ENCODE measurements at places on chromosomes 5 and 9.

GRCh38 chr9:137317021-137317717 is 15.1 kb upstream of the NRARP start:
- DNase-seq = peak; percentile 17

GRCh38 chr5:14326035-14326903 is 183.1 kb downstream of the TRIO start:
- DNase-seq = no peak

DNA sequence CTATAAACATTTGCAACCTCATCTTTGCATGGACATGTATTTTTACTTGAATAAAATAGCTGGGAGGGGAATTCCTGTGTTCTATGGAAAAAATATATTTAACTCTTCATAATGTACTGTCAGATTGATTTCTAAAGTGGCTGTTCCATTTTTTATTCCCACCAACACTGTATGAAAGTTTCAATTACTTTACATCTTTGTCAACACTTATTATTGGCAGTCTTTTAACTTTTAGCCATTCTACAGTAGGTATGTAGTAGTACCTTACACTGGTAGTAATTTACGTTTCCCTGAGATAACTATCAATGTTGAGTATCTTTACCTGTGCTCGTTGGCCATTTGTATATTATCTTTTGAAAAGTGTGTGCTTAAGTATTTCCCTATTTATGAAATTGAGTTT is 429.7 kb downstream of the KIAA0825 start:
- DNase-seq = no peak

GRCh38 chr9:25891527-25891926 is 213.3 kb upstream of the TUSC1 start:
- no peak for DNase-seq

GRCh38 chr9:70861376-70861775 is 260.0 kb downstream of the TRPM3 start:
- no peak for DNase-seq

- DNase-seq = no peak
Observed at GRCh38 chr5:153780876-153781705, 257.6 kb downstream of the FAM114A2 start.

- DNase-seq = peak; percentile 37
Observed at GRCh38 chr9:97307091-97307490, 368 bp upstream of the CCDC180 start.

- DNase-seq = no peak
Observed at GRCh38 chr5:83368835-83369234, 102.7 kb upstream of the VCAN start.

DNA sequence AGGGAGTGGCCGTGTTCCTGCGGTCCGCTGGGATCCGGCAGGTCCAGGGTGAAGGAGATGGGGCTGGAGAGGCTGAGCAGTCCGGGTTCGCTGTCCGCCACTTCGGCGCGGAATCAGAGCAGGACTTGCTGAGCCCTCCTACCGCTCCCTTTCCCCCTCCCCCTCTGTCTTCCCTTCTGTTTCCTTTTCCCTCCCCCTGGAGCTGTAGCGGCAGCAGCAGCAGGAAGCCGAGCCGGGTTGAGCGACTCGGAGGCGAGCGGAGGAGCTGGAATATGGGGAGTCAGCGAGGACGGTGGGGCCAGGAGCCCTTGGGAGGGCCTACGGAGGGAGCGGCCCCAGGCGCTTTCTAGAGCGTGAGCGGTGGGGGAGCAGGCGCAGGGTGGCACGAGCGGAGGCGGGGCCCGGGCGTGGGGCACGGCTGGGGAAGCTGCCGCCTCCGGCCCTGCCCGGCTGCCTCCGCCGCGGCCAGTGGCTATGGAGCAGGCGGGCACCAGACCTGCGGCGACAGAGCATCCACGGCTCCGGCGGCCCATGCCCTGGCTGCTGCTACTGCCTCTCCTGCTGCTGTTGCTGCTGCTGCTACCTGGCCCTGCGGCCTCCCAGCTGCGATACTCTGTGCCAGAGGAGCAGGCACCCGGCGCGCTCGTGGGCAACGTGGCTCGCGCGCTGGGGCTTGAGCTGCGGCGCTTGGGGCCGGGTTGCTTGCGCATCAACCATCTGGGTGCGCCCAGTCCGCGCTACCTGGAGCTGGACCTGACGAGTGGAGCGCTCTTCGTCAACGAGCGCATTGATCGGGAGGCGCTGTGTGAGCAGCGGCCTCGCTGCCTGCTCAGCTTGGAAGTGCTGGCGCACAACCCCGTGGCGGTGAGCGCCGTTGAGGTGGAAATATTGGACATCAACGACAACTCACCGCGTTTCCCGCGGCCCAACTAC is at the start of gene PCDHAC2:
Gene PCDHAC2 (plus strand): TSS at position 184 of the 933 bp plus-strand sequence. CDS start 291 bp downstream, at position 475.
- no peak for DNase-seq

DNA sequence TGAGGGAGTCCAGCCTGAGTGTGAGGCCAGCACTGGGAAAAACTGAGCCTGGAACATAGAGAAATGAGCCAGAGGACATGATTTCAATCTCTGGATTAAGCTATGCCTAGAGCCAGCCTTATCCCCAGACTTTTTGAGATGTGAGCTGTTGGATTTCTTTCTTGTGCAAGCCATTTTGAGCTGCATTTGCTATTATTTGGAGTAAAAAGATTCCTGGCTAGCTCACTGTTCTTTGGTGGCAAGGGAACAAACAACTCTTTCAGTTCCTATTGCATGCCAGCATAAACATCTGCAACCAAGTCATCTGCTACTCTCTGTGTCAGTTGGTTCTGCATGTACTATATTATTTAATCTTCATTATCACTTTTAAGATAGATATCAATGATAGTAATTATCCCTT is 70.1 kb upstream of the MAN2A1 start:
- no peak for DNase-seq

DNA sequence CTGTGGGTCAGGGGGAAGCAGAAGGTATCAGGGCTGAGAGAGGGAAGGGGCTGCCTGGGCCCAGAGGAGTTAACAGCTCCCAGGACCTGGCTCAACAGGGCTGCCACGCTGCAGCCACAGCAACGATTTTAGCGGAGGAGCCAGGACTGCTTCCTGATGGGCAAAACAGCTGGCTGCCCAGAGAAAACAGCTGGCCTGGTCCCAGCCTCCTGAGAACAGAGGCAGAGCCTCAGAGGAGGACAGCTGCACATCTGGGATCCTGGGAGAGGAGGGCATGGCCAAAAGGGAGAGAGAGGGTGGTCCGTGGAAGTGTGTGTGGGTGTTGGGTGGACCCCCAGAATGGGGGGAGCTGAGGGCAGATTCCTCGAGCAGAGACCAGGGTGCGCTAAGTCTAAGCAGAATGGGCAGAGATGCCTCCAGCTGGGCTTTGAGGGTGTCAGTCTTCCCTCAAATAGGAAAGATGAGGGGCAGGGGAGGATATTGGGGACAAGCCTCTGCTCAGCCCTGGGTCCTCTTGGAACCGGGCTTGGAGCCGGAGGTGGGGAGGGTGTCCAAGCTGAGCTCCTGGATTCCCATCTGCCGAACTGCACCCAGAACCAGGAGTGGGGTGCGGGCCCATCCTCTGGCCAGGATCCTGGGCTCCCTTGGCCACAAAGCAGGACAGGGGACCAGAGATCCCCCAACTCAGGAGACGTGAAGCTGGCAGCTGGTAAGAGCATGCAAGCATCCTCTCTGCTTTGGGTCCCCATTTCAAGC is 9.1 kb upstream of the CERCAM start:
- DNase-seq = no peak

GRCh38 chr5:112436144-112436543 is 17.1 kb upstream of the EPB41L4A start:
- DNase-seq = no peak

GRCh38 chr5:55680353-55680752 is 31.8 kb downstream of the SLC38A9 start:
- DNase-seq = no peak

- no peak for DNase-seq
Observed at GRCh38 chr9:80383331-80383730, 811.6 kb downstream of the TLE4 start.

- DNase-seq = no peak
Observed at GRCh38 chr9:110015759-110016158, 192.2 kb downstream of the C9orf152 start.

GRCh38 chr9:108100571-108100970 is 611.0 kb upstream of the KLF4 start:
- no peak for DNase-seq

- DNase-seq = no peak
Observed at GRCh38 chr5:9922719-9923118, 292.6 kb upstream of the TAS2R1 start.

DNA sequence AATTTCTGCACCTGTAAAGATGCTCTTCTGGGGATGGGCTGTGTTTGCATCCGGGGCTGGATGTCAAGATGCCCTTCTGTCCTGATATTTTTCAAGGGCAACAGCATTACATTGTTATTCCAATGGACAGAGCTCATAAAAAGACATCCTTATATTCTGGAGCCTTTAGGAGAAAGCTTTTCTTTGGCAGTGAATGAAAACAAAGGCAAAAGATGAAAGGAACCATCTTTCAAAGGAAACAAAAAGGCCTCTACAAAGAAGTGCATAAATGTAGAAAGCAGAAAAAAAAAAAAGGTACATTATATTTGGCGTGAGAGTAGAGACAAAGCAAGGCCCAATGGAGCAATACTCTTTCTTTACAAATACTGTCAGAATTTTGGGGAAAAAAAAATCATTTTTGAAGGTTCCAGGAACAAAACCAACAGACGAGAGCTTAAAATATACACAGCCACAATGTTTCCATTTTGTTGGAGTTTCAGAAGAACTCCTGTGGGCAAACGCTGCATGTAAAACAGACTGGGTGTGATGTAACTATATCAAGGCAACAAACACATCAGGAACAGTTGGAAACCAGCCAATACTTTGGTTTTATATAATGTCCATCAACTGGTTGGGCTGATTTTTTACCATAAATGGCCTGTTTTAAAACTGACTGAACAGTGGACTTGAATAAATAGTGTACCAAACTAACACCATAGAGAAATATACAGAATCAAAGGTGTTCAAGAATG is 885.6 kb upstream of the DMAC1 start:
- no peak for DNase-seq

- no peak for DNase-seq
Observed at GRCh38 chr5:118924006-118924389, 64.3 kb downstream of the DTWD2 start.

DNA sequence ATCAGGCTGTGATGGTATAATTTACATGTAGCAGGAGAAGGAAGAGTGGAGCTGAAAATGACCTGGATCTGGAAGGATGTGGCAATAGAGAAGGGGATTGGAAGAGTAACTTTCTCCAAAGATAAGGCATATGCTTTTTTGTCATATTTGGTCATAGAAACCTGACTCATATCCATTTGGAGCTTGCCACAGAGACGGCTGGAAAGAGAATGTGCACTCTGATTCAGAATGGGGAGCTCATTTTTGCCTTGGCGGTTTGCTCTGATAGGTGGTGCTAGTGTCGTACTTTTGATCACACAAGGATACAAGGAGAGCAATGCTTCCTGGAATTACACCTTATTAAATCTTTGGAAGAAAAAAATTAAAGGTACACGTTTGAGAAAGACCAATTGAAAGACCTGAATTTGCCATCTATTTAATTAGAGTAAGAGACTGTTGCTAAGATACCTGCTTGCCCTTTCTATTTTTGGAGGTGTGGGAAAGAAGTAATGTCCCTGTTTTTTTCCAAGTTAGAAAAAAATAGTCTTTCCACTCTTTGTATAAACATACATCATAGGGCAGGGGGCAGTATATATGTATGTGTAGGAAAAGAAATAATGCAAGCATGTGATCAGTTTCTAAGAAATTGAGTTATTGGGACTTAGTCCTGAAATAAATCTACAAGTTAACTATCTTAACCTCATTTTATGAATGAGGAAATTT is 5.4 kb downstream of the LSM11 start:
- DNase-seq = no peak

DNA sequence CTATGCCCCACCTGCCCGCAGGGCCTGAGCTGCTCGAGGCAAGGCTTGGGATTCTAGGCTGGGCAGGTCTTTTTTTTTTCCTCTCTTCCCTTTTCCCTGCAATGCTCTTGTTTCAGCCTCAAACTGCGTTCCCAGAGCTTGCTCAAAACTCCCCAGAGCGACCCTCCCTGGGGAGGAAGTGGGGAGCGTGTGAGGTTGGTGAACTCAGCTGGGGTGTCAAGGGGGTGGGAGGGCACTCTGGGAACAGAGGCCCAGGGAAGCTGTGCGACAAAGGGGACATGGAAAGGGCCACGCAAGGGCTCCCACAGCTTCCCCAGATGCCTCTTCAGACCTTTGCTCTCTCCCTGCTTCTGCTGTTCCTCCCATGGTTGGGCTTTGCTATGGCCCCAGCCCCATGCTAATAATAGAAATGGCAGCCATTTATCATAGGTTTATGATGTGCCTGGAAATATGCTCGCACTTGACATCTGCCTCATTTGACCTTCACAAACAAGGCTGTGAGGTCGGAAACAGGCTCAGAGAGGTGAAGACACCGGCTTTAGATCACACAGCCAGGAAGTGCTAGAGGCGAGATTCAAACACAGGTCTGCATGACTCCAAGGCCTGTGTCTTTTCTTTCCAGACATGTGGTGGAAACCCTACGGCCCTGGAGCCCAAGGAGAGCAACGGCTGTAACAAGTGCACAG is 40.9 kb upstream of the IL17B start:
- no peak for DNase-seq

GRCh38 chr5:178465861-178466288 is 124.3 kb downstream of the COL23A1 start:
- no peak for DNase-seq

DNA sequence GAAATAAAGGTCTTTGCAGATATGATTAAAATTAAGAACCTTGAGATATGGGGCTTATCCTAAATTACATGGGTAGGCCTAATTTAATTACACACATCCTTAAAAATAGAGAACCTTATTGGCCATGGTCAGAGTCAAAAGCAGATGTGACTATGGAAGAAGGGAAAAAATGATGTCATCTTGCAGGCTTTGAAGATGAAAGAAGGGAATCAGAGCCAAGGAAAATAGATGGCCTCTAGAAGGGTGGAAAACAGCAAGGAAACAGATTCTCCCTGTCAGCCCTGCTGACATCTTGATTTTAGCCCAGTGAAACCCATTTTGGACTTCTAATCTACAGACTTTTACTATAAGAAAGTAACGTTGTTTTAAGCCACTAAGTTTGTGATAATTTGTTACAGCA is 37.6 kb upstream of the KCNN2 start:
- no peak for DNase-seq

DNA sequence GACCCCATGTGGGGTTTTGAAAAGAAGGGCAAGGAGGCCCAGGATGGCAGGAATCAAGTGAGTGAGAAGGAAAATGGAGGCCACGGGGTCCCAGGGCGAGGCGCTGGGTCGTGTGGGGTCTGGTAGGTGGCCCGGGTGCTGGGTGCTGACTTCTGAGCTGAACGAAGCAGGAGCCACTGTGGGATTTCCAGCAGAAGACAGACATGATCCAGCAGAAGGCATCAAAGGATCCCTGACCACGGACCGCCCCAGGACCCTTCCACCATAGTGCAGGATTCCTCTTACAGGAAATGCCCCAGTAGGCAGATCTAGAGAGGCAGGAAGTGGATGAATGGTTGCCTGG is 106.7 kb downstream of the ADAMTS2 start:
- no peak for DNase-seq
